ENCODE measurements at places on chromosomes 7 and 10.
A peak's percentile ranks its signal among the peaks of the same experiment; 100 is the strongest.

- no peak for DNase-seq
Observed at GRCh38 chr7:105189859-105190492, 176.0 kb downstream of the KMT2E start.

GRCh38 chr10:109746861-109747260 lies 176.4 kb downstream of the XPNPEP1 start:
- no peak for DNase-seq

DNA sequence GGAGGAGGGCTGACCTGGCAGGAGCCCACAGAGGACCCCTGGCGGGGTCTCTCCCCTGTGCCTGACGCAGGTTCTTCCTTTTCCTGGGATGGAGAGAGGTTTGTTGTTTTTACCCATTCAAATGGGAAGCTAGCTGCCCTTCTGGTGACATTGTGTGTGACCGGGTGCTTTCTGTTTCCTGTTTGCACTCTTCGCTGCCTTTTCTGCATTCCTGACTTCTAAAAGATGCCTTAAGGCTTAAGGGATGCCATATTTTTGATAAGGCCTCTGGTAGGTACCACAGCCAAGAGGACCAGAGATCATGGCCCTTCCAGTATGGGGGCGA lies 20.3 kb downstream of the ZNF783 start:
- DNase-seq, result no peak

GRCh38 chr7:44390701-44391100 lies 65.3 kb upstream of the CAMK2B start:
- DNase-seq, result no peak

GRCh38 chr10:75013007-75013406 lies 98.4 kb upstream of the SAMD8 start:
- DNase-seq, result no peak

GRCh38 chr10:99537989-99538917 lies 5.5 kb downstream of the NKX2-3 start:
- DNase-seq, result no peak

GRCh38 chr10:113168584-113168983 lies 218.5 kb downstream of the TCF7L2 start:
- DNase-seq, result no peak

DNA sequence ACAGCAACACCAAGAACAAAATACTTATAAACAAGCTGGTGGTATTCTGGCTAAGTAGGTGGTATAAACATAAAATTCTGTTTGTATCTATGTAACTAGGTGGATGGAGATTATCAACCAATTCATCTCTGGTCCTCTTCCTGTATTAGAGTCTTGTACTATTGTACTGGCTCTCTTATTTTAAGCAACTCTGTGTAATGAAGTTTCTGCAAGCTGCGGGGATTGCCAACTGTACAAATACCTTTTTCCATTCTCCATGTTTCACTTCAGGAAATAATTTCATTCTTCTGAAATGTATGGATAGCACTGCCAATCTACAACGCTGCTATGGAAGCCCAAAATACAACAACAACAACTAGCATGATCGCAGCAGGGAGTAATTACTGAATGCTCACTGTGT lies 44.8 kb downstream of the JAZF1 start:
- DNase-seq, result no peak

- peak; percentile 4 for DNase-seq
Observed at GRCh38 chr7:96837593-96837992, 127.9 kb upstream of the SEM1 start.

GRCh38 chr7:138030679-138031351 lies 28.9 kb upstream of the CREB3L2 start:
- no peak for DNase-seq

DNA sequence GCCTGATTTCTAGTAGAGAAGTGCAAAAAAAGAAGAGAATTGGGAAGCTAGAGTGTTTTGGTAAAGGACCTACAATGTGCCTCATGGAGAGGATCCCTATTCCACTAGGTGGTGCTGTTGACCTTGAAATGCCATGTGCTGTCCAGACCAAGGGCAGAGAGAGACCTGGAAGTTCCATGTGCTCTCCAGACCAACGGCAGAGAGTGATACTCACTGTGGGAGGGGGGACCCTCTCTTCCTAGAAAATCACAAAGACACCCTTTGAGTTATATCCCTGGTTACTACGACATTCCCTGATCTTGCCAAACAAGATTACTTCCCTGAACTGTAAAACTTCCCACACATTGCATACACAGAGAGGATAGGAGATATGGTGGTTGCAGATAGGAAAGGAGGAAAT lies 212.7 kb upstream of the ZNF804B start:
- DNase-seq, result peak; percentile 11

GRCh38 chr7:74183653-74184450 lies 9.7 kb downstream of the EIF4H start:
- no peak for DNase-seq
